ENCODE measurements at places on chromosomes 2 and 18.

- no peak for DNase-seq
These were observed 359.9 kb upstream of the SLC14A2 start for GRCh38 chr18:45255197-45255890.

DNA sequence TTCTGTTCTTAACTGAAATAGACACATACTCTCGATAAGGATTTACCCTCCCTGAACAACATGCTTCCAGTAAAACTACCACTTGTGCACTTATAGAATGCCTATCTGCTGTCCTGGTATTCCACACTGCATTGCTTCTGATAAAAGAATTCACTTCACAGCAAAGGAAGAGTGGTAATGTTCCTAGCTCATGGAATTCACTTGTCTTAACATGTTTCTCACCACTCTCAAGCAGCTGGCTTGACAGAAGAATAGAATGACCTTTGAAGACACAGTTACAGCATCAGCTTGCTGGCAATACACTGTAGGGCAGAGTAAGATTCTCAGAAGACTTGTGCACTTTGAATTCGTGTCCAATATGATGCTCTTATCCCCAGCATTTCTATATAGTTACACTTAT lies 524.1 kb upstream of the CNTNAP5 start:
- no peak for DNase-seq

- no peak for DNase-seq
These were observed 15.6 kb downstream of the ATOH8 start for GRCh38 chr2:85769236-85769982.

- no peak for DNase-seq
These were observed 136.9 kb downstream of the PRKCE start for GRCh38 chr2:45788401-45788800.

- DNase-seq: no peak
These were observed 276.1 kb downstream of the RIT2 start for GRCh38 chr18:42839408-42839807.

GRCh38 chr2:19801367-19802080 lies 100.3 kb downstream of the TTC32 start:
- DNase-seq: no peak

GRCh38 chr2:241014764-241015163 lies 16.3 kb downstream of the SNED1 start:
- DNase-seq: no peak

DNA sequence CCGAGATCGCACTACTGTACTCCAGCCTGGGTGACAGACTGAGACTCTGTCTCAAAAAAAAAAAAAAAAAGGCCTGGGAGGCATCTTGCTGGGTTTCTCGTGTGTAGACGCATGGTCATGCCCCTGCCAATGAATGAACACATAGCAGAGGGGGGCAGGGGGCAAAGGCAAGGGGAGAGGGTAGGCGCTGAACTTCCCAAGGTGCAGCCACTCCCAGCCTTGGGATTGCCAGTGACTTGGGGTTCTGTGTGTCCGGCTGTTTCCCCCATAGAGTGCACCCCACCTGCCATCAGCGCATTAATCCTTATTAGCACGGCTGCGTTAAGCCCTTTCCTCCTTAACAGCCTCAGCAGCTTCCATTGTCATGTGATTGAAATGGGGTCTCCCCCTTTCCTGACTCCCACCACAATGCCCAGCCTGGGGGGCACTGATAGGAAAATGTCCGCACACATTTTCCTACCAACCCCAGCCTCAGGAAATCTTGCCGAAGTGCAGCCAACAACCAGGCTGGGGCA lies 225.8 kb downstream of the CELF4 start:
- no peak for DNase-seq

GRCh38 chr2:233115121-233115520 lies 55.0 kb downstream of the INPP5D start:
- no peak for DNase-seq

DNA sequence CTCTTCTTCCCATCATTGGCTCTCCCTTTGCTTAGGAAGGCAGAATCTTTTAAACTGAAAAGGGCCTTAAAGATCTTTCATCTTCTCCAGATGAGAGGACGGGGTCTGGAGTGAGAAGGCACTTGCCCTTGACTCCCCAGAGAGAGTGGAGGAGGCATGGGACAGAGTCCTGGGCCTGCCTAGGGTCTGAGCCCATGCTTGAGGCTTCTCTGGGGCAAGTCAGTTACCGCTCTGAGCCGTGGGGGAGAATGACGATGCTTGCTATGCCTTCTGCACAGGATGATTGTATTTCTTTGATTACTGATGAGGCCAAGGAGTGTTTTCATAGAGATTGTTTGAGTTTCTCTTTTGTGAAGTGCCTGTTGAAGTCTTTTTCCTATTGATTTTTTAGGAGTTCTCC lies 921 bp downstream of the PLB1 start:
- DNase-seq: no peak

DNA sequence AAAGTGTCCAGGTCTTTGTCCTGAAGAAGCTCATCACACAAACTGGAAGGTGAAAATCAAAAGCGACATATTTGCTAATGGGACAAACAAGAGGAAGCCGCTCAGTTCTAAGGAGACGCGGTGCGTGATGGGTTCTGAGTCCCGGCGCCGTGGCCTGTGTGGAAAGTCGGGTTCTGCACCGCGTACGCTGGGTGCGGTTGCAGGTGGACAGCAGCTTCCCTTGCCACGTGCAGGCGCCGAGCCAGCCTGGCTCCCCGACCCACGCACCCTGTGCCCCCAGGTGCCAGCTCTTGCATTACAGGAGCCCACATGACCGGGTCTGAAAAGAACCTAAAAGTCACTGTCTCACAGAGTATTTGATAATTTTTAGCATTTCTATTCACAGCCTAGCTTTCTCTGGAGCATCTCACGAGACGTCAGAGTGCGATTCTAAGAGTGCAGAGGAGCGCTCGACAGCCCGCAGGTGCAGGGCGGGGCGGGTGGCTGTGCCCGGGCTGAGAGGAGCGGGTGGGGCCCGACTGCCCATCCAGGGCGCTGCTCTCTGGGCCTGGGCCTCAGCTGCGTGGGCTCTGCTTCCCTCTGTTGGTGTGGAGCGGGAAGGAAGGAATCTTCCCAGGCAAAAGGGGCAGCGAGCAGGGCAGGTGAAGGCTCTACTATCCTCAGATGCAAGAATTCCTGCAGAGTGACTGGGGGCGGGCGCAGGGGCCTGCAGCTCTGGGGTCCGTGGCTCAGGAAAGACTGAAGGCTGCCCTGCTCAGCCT lies 39.4 kb downstream of the MYT1L start:
- DNase-seq: no peak

- no peak for DNase-seq
These were observed 452.9 kb upstream of the DSEL start for GRCh38 chr18:67969458-67969857.

GRCh38 chr2:98487806-98488189 lies 43.1 kb downstream of the INPP4A start:
- DNase-seq: no peak

Measured in effector memory CD4-positive, alpha-beta T cell (primary cell).